ENCODE measurements at places on chromosomes 4 and X. TPM values are rescaled to one million over a fixed set of nuclear protein-coding genes. Genes with fewer than 3 reads are reported as not detected.
A peak's percentile ranks its signal among the peaks of the same experiment; 100 is the strongest.

- no peak for DNase-seq
Observed at GRCh38 chrX:130197464-130197863, 25.7 kb downstream of the RAB33A start.

- no peak for DNase-seq
Observed at GRCh38 chr4:148064451-148064850, 332.6 kb downstream of the ARHGAP10 start.

- no peak for DNase-seq
Observed at GRCh38 chr4:144572660-144573059, 73.3 kb upstream of the HHIP start.

DNA sequence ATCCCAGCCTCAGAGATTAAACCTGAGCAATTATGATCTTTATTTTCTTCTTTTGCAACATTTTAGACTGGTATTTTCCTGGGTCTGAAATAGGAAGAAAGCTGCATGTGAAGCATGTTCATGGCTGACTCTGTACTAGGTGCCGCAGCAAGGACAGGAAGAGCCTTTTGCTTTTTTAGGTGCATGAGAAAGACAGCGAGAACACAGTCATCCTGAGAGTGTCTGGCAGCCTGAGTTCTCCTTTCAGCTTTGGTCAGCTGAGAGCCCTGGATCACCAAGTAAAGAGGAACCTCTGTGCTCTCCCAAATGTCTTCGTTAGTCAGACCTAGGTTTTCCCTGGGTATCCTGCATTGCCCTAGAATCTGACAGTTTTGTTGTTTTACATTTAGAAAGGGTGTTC, 29.8 kb downstream of the FAM149A start:
- no peak for DNase-seq

GRCh38 chr4:102036619-102037376, 246.3 kb downstream of the BANK1 start:
- DNase-seq, result no peak

- peak; percentile 28 for DNase-seq
Observed at GRCh38 chr4:142846729-142847596, 862 bp upstream of the INPP4B start.

GRCh38 chr4:169184236-169184635, 86.5 kb downstream of the SH3RF1 start:
- no peak for DNase-seq

DNA sequence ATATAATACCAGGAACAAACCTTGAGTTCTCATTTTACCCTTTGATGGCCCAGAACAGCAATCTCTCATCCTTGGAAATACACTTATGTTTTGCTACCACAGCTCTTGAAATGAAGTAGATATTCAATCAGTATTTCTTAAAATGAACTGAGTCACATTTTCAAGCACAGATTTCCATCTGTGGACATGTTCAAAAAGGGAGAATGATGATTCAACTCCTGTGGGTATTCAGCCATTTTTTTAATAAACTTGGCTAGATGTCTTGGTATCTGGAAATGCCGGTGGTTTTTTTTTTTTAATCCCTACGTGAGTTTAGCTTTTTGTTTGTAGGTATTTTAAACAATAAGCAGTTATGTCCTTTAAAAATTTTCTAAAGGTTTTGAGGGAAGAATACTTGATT, 64.2 kb upstream of the TRPC5OS start:
- no peak for DNase-seq

DNA sequence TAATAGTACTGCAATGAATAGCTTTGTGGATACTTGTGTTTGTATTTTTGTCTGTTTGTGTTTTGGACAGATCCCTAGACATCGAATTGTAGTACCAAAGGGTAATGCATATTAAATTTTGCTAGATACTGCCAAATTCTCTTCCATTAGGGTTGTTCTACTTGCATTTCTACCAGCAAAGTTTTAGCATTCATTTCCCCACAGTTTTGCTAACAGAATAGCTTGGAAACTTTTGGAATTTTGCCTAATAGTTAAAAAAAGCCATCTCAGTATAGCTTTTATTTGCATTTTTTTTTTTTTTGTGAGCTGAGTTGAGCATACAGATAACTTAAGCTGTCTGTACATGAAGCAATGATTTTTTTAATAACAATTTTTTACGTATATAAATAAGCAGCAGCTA, 1084.9 kb downstream of the ADGRL3 start:
- no peak for DNase-seq

- DNase-seq, result no peak
Observed at GRCh38 chr4:13190093-13190721, 293.9 kb downstream of the RAB28 start.

DNA sequence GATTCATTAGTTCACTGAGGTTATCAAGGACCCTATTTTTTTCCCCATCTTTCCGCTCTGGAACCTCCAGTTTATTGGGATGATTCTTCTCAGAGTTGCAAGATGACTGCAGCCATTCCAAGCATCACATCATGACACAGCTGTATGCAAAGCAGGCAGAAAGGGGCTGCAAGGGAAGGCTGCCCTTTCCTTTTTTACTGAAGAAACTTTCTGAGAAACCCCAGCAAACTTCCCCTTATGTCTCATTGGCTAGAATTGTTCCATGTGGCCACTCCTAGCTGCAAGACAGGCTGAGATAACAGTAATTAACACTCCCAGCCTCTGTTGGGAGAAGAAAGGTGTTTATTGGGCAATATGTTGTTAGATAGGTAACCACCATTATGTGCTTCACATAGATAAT, 102.6 kb downstream of the SATL1 start:
- DNase-seq, result no peak

- no peak for DNase-seq
Observed at GRCh38 chrX:54950730-54951375, 30.2 kb downstream of the TRO start.

PRDM8 gene
- 2.4 TPM for polyA plus RNA-seq

NEIL3 gene
- 0.13 TPM for polyA plus RNA-seq

AADAT gene
- polyA plus RNA-seq, result not detected

SATL1 gene
- polyA plus RNA-seq, result not detected

USP17L26 gene
- not detected for polyA plus RNA-seq

Measured in naive B cell (primary cell).